ENCODE measurements at places on chromosomes 11 and 22.

DNA sequence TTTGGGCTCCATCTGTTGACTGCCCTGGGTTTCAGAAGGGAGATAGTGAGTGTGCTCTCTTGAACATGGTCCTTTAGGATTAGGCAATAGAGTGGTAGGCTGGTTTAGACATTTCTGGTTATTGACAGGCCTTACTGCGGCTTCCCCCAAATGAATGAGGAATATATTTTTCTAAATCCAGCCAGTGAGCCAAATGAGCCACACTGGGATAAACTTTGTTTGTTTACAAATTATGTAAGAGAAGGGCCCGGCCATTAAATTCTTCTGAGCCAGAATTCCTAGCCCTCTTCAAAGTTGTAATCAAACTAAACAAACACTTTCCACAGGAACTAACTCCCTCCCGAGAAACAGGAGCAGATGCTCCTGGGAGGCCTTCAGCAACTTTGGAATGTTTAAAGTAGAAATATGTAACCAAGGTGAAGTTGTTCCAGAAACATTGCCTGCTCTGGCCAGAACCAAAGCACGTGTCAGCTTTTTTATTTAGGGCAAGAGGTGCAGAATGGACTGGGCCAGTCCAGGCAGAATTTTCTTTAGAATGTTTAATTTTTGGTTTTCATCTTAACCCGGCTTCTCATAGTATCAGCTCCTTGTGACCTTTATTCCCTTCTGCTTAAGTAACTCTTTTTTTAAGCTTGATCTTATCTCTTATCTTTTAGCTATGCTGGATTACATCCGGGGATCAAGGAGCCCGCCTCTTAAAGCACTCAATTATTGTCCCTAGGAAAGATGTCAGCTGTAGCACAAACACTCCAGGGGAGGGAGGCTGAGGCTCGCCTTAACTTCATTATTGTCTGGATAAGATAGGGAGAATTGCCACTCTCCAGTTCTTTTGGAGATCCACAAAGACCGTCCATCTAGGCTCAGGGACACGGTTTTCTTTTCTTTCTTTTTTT lies 28.7 kb downstream of the ZNRF3 start:
- no peak for DNase-seq

- no peak for DNase-seq
Measured at GRCh38 chr22:38112381-38112780, 1.9 kb upstream of the BAIAP2L2 start.

GRCh38 chr11:1486054-1486825 lies at the start of gene MOB2:
MOB2 (minus strand) TSS chr11:1486779; CDS start chr11:1486556, 223 bp downstream.
- no peak for DNase-seq

DNA sequence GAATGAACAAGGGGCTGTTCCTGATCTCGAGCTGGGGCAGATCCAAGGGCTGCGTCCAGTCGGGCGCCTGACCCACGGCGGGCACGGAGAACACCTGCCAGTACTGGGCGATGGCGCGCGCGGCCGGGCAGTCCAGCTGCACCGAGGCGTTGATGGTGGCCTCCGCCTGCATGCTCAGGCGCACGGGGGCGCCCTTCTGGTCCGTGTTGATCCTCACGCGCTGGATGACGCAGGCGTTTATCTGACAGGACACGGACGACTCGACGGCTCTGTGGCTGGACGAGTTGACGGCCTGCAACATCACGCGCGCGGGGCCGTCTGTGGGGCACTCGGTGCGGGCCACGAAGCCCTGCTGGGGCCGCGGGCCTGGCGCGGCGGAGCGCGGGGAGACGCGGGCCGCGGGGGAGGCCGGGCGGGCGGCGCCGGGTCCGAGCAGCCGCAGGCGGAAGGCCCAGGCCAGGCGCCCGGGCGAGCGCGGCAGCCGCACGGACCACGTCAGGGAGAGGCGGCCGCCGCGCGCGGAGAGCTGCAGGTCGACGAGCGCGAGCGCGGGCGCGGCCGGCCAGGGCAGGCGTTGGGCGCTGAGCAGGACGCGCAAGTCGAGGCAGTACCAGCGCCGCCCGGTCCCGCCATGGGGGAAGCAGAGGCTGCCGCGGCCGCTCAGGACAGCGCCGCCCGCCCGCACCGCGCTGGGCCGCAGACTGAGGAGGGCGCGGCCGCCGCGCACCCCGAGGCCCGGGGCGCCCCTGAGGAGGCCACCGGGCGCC lies 511 bp downstream of the PKDREJ start:
- DNase-seq: no peak

- DNase-seq: peak; percentile 47
Measured at GRCh38 chr11:16945671-16946469, 68.3 kb downstream of the PLEKHA7 start.

- no peak for DNase-seq
Measured at GRCh38 chr11:3137486-3138177, 27.5 kb downstream of the OSBPL5 start.

GRCh38 chr11:6443269-6444003 lies 2.6 kb upstream of the HPX start:
- DNase-seq: no peak

- no peak for DNase-seq
Measured at GRCh38 chr11:84234011-84234410, 947.8 kb upstream of the CCDC90B start.

DNA sequence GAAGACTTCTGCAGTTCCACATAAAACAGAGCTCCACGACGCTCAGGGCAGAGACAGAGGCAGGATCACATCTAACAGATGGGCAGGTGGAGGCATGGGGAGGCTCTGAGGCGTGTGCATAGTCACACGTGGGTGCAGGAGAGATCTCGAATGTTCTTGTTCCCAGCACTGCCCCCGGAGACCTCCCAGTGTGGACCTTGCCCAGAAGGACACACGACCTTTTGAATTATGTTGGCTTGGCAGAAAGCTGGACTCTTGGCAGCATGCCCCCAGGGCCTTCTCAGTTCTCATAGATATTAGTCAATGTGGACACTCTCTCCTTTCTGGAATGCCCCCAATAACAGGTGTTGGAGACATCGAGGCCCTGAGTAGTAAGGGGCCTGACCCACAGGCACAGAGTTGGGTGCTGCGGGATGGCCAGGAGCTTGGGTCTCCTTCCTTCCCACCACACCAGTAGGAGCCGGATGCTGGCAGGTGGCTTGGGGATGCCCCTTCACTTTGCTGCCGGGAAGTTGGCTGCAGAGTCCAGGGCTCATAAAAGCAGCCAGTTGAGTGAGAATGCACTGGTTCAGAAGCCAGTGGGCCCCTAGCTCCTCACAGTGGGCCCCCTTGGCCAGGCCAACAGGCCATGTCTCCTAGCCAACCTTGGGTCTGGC lies 12.1 kb downstream of the MYEOV start:
- DNase-seq: no peak

DNA sequence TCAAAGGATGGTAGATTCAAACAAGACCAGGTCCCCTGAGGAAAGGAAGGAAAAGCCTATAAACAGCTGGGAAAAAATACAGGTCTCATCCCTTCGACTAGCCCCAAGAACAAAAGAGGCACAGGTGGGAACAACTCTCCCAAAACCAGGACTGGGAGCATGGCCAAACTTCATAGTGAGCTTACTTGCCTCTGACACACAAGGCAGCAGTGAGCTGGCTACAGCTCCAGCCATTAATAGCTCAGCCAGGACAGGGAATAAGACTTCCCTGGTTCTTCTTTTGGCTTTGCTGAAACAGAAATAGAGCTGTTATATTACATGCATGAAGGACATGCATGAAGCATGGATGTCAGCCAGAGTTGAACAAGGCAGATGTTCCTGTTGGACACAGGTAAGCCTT lies at the start of gene OR10A2:
Gene OR10A2, plus strand, starts transcription at position 97 of the 400 bp plus-strand sequence. CDS start 6,698 bp downstream, outside the sequence.
- DNase-seq: no peak

DNA sequence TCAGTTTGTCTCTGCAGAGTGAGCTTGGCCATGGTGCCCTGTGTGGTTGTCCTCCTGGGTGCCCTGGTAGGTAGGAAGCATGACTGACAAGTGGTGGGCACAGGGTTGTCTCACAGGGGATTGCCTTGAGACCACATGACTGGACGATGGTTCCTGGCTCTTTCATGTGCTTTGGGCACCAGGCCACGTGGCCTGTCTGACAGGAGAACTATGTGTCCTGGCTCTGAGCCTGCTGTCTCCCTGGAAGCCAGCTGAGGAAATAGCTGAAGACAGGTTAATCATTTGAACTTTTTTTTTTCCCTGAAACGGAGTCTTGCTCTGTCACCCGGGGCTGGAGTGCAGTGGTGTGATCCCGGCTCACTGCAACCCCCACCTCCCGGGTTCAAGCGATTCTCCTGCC lies 93.2 kb downstream of the LDLRAD3 start:
- DNase-seq: no peak

DNA sequence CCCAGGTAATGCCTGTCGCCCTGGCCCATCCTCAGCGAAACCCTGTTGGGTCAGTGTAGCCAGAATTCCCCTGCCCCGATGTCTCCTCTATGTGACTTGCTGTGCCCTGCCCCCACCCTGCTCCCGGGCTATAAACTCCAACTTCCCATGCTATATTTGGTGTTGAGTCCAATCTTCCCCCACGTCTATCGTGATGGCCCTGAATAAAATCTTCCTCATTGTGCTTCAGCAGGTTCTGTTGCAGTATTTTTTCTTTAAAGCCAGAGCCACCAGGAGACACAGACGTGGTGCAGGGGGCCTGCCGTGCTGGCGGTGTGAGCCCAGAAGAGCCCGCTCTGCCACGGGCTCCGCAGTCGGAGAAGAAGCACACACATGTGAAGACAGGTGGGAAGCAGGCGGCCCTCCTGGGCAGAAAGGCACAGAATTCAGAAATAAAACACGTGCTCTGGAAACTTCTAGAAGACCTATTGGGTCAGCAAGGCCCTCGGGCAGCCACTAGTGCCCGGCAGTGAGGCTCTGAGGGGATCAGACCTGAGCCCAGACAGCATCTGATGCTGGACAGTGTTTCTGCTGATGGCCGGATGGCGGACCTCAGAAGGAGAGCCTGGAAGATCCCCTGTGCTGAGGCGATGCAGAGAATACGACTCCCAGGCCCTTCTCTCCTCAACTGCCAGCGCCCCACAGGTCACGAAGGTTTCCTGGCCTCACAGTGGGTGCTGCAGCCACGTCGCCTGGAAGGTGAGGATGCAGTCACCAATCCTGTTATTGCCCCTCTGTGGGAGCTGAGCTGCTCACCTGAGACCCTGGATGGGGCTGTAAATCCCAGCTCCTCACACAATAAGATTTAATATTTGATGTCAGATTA lies 501.9 kb downstream of the BRD1 start:
- no peak for DNase-seq

DNA sequence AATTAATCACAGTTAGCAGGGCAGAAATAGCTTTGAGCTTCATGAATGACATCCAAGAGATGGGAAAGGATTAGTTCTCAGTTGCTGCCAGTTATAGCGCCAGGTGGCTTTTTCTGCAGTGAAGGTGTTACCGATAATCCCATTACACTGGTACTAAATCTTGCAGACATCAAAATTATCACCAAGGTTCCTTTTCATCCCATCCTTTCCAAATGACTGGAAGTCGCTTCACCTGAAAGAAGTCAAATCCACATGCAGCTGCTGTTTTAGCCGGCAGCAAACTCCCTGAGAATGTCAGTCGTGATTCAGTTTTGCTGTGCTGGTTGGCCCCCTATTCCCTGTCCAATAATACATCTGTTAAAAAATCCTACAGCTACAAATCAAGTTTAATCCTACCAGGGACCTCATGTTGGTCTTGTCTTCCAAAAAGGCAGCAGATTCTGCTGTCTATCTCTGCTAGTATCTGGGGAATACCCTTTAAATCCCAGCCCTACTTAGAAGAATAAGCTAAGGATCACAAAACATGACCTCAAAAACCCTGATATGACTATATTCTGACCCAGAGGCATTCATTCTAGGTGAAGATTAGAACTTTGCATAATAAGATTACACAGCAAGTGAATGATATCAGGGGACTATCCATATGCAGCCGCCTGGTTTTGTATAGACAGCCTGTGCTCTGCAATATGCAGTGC lies 31.7 kb downstream of the IMMP1L start:
- no peak for DNase-seq

- no peak for DNase-seq
Measured at GRCh38 chr11:75073459-75074190, 23.1 kb downstream of the OR2AT4 start.

GRCh38 chr11:63814383-63814736 lies 1.1 kb downstream of the SPINDOC start:
- no peak for DNase-seq

- no peak for DNase-seq
Measured at GRCh38 chr11:19954899-19955298, 205.4 kb downstream of the DBX1 start.

DNA sequence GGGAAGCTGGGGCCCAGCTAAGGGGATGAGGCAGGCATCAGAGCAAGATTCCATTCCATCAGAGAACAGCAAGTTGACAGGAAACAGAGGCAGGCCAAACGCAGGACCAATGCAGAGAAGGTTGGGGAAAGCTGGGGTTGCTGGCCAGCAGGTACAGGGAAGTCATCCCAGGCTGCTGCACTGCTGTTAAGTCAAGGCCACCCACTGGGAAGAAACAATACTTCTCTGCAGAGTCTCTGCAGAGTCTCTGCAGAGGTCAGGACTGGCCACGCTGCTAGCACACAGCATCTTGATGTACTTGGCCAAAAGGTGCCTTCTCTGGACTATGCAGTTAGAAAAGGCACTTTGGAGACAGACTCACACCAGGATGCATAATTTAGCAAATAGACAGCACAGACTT lies 68.5 kb upstream of the CSNK2A3 start:
- no peak for DNase-seq

- DNase-seq: no peak
Measured at GRCh38 chr22:24845041-24845898, 39.3 kb downstream of the SGSM1 start.

- no peak for DNase-seq
Measured at GRCh38 chr11:74520316-74520715, 26.8 kb upstream of the LIPT2 start.

DNA sequence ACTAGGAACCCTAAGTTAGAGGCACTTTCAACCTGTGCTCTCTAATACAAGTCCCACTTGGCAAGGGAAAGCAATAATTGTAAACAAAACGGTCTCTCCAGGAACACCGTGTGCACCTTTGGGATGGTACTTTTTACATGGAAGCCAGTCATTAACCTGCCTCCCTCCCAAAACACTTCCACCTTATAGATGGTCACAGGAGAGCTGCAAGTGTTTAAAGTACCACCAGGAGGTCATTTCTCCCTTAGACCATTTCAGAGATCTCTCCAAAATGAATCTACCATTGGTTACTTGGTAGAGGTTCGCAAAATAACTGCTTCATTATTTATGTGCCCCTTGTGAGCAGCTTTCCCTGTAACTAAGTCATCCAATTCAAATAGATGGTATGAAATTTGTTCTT lies 375.3 kb downstream of the DYNC2H1 start:
- no peak for DNase-seq

- no peak for DNase-seq
Measured at GRCh38 chr11:46524201-46524770, 69.5 kb downstream of the AMBRA1 start.

DNA sequence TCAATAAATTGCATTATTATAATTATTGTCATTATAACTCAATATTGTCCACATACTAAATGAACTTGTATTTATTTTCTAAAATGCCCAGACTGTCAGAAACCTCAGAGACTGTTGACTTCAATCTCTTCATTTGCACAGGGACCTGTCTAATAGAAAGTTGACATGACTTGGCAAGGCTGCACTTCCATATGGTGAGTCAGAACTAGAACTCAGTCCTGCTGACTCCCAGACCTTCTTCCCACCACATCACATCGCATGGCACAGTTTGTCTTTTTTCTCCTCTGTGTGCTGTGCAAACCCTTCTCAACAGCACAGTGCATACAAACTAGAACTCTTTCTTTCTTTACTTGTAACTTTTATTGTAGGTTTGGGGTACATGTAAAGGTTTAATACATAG lies 215.1 kb upstream of the BLID start:
- no peak for DNase-seq

- DNase-seq: no peak
Measured at GRCh38 chr11:79042824-79043223, 398.0 kb downstream of the TENM4 start.

GRCh38 chr22:44577391-44578109 lies 79.5 kb upstream of the RTL6 start:
- DNase-seq: no peak

- DNase-seq: no peak
Measured at GRCh38 chr11:34161812-34162492, 56.5 kb downstream of the NAT10 start.
